Neural crest cell (in vitro differentiated cells): ENCODE measurements at places on chromosomes 1 and 21. TPM values are rescaled to one million over a fixed set of nuclear protein-coding genes. Genes with fewer than 3 reads are reported as not detected.

Gene UFC1
- 77.2 and 80.9 TPM in 2 replicates for total RNA-seq

Gene MROH7
- 0.57 TPM in 1 of 2 replicates, not detected in the other for total RNA-seq

Gene KRTAP12-2
- total RNA-seq: not detected in 2 replicates

Gene VCAM1
- total RNA-seq: 8.6 and 8.7 TPM in 2 replicates

Gene RUNX3
- 0.16 TPM in 1 of 2 replicates, not detected in the other for total RNA-seq

Gene OR10Z1
- total RNA-seq: not detected in 2 replicates
